ENCODE measurements at places on chromosomes 2 and 18. TPM values are rescaled to one million over a fixed set of nuclear protein-coding genes. Genes with fewer than 3 reads are reported as not detected.
A peak's percentile ranks its signal among the peaks of the same experiment; 100 is the strongest.

Gene POMC
- total RNA-seq, result 8.5 TPM

DNA sequence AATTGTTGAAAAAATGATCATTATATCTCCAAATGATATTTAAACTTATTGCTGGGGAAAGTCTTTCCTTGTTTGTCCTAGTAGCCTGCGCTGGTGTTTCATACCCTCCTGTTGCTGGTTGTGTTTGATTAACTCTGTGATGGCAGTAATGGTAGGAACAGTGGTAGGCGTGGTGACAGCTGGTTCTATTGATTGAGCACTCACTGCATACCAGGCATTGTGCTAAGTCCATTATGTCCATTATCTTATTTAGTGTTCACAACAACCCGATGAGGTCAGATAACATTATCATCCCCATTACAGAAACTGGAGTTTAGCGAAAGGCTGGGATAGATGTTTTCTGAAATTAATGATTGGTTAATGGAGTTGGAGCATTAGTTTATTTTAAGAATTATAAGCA is 77.8 kb upstream of the STON1 start:
- DNase-seq, result no peak

Gene CBLN2
- total RNA-seq, result 17.1 TPM

GRCh38 chr2:230868947-230869913 is 4.5 kb downstream of the ITM2C start:
- no peak for DNase-seq

Gene VAMP5
- 113 TPM for total RNA-seq

GRCh38 chr2:28855193-28855592 is 14.9 kb downstream of the TRMT61B start:
- no peak for DNase-seq

DNA sequence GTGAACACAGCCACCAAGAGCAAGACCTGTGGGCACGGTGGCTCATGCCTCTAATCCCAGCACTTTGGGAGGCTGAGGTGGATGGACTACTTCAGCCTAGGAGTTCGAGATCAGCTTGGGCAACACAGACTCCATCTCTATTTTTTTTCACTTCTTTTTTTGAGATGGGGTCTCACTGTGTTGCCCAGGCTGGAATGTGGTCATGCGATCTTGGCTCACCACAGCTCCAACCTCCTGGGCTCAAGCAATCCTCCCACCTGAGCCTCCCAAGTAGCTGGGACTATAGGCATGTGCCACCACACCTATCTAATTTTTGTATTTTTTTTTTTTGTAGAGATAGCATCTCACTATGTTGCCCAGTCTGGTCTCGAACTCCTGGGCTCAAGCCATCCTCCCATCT is 54.4 kb upstream of the SPRED2 start:
- no peak for DNase-seq

DNA sequence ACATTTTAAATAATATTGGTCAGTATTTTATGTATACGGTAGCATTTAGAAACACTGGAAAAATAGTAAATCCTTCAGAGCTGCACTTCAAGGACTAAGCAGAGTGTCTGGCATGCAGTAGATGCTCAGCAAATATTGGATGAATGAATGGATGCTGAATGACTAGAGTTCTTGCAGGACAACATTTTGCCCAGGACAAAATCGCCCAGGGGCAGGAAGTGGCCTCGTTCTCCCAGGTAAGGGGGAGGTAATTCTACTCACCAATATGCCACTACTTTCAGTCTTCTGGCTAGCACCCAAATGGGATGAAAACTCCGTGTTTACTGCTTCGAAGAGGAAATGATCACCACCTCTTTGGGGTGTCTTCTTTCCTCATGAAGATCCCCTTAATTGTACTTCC is 4.0 kb upstream of the DGUOK start:
- DNase-seq, result no peak

- DNase-seq, result no peak
These were observed 20.8 kb downstream of the TLK1 start for GRCh38 chr2:171139860-171140259.

DNA sequence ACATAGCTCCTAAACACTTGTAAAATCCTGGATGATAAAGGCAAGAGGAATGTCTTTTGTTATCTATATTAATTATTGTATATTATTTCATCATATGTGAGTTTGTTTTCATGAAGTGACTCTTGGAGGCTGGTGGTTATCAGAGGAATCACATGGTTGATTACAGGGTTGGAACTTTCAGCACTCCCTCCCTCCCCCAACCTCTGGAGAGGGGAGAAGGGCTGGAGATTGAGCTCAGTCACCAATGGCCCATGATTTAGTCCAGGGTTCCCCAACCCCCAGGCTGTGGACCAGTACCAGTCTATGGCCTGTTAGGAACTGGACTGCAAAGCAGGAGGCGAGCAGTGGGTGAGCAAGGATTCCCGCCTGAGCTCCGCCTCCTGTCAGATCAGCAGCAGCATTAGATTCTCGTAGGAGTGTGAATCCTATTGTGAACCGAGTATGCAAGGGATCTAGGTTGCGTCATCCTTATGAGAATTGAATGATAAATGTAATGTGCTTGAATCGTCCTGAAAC is 37.7 kb downstream of the FBXO48 start:
- no peak for DNase-seq

DNA sequence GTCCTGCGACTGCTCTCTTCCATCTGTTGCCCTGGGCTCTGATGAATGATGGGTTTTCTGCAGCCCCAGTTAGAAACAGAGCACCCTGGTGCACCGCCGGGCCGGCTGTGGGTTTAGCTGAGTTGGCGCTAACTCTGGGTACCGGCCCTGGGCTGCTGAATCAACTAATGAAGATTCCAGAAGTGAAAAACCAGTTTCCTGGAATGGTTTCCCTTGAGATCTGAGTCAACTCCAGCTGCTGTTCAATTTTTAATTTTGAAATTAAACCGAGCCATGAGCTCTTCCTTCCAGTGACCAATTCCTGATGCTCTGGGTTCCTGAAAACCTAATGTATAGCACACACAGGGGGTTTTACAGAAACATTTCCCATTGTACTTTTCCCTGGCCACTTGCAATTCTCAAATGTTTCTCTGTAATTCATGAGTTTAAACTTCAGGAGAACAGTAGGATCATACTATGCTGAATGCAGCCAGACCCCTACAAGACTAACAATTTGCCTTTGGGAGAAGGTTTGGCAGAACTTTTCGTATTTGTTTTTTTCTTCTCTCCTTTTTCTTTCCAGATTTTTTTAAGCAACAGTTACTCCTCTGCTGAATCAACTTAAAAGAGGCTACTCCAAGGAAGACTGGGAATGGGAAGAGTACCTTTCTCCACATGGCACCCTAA is 5.5 kb downstream of the COL6A3 start:
- DNase-seq, result no peak

DNA sequence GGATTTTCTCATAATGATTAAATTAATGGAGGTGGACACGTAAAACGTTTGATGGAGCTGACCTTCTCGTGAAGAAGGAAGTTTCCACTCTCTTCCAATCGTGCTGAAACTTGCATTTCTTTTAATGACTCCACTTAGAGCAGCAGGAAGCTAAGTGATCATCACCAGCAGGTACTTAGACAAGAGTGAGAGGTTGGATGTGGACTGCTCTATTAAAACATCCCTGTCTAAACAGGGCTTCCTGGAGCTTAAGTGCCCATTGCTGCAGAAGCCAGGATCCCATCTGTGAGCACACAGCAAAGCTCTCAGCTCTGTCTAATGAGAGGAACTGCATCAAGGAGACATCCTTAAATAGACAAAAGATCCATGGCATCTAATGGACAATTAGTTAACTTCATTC is 1539.5 kb upstream of the CELF4 start:
- no peak for DNase-seq

GRCh38 chr2:8408560-8409460 is 273.0 kb upstream of the ID2 start:
- DNase-seq, result no peak

DNA sequence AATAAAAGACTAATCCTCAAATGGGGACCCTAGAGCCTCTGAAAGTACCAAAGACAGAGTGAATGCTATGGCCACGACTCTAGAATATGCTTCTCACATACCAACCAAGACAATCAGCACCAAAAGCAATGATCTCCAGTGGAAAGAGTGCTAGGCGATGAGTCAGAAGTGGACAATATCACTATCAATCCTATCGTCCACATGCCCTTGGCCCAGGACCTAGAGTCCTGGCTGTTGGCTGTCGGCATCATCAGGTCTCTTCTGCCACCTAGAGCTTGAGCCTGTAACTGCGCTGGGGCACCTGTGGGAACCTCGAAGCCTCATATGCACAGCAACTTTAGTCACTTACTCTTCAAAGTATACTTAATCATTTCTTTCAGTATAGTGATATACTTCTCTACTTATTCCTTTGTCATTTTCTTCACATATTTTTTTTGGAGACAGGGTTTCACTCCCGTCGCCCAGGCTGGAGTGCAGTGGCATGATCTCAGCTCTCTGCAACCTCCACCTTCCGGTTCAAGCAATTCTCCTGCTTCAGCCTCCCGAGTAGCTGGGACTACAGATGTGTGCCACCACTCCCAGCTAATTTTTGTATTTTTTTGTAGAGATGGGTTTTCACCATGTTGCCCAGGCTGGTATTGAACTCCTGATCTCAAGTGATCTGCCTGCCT is 29.7 kb downstream of the NOL10 start:
- peak; percentile 19 for DNase-seq

Gene L3MBTL4
- total RNA-seq, result 13.2 TPM

GRCh38 chr2:127103243-127104165 is 3.5 kb downstream of the BIN1 start:
- peak; percentile 39 for DNase-seq

DNA sequence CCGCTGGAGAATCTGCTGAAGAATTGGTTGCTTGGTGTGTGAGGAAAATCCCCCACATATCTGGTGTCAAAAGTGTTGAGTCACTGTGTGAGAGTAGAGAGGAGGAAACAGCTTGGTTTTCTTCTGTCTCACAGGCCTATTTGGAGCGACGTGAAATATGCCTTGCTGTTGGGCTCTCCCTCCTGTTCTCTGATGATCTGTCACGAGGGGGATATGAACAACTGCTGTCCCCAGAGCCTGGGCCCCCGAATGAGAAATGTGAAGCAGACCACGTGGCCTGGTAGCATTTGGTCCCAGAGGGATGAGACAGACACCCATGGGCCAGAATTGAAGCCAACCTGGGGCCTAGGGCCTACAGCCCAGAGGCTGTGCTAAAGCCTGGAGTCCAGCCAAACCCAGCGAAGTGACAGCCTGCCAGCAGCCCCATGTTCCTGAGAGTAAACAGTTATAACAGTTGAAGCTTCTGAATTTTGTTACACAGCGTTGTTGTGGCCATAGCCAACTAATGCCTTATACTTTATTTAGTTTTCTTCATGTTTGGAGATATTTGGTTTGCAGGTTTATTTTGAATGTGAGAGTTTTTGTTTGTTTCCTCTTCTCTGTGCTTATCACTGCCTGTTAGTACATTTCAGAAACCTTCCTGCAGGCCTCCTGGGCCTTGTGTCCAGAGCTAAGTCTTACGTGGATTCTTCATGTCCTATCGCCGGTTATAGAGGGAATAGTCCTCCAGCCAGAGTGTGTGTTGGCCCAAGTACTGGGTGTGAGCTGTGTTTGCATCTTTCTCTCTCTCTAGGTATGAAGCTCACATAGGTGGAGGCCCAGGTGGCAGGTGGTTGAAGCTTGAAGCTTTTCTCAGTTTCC is 18.7 kb upstream of the COLEC12 start:
- peak; percentile 75 for DNase-seq

GRCh38 chr2:156189143-156189542 is 143.4 kb downstream of the NR4A2 start:
- DNase-seq, result no peak

DNA sequence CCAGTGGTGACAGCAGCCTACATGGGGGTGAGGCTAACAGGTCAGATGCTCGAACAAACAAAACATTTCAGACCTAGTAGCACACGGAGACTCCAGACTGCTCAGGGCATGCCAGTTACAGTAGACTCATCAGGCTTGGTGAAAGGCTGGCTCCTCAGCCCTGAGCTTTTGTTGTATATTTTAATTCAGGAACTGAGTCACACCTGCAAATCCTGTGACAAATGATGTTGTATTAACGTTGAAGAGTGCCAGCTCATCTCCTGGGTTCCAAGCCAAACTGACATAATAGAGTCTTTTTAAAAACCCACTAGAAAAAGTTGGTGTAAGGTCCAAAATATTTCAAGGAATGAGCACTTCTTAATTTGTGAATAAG is 65.3 kb downstream of the C1D start:
- DNase-seq, result no peak

GRCh38 chr18:12018861-12019260 is 37.6 kb downstream of the IMPA2 start:
- no peak for DNase-seq

Gene ACVR1C
- total RNA-seq, result 1.2 TPM

GRCh38 chr2:70569559-70569958 is 15.9 kb upstream of the TGFA start:
- DNase-seq, result no peak

GRCh38 chr2:7007846-7008741 is 90.9 kb downstream of the RNF144A start:
- DNase-seq, result peak; percentile 81

DNA sequence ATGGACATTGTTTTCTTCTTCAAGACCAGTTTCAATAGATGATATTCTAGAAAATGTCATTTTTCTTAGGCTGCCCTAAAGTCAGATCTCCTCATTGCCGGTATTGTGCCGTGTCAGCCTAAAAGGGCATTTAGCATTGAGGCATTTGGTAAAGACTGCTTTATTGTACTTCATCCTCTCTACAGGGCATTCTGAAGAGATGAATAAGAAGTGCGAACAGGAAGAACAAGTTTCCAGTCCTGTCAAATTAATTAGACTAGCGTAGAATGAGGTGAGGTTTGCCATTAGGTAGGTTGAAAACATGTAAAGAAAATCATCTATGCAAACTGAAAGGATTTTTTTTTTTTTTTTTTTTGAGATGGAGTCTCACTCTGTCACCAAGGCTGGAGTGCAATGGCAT is 60.6 kb downstream of the ETAA1 start:
- DNase-seq, result no peak

- DNase-seq, result no peak
These were observed 276.6 kb upstream of the SIX2 start for GRCh38 chr2:45285771-45286390.

DNA sequence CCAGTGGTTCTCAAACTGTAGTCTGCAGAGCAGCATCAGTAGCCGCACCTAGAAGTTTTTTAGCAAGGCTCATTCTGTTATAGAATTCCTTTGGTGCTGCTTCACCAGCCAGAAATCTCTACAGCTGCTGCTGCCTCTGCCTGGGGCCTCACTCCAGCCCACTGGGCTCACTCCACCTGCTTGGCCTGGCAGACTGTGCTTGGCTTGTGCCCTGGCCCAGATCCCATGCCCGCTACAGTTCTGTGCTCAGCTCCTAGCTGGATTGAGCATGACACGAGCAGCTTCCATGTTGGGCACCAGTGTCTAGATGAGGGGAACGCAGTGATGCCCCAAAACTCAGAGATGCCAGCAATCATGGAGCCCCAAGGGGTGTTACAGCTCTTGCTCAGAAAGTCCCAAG is 22.6 kb downstream of the MAPK4 start:
- DNase-seq, result no peak

GRCh38 chr2:128638341-128639119 is 319.9 kb upstream of the HS6ST1 start:
- DNase-seq, result no peak

- no peak for DNase-seq
These were observed 1312.8 kb upstream of the ACVR2A start for GRCh38 chr2:146532009-146532408.

Data from uterus (tissue), 4 donors.